ENCODE measurements at places on chromosomes 4 and X.

DNA sequence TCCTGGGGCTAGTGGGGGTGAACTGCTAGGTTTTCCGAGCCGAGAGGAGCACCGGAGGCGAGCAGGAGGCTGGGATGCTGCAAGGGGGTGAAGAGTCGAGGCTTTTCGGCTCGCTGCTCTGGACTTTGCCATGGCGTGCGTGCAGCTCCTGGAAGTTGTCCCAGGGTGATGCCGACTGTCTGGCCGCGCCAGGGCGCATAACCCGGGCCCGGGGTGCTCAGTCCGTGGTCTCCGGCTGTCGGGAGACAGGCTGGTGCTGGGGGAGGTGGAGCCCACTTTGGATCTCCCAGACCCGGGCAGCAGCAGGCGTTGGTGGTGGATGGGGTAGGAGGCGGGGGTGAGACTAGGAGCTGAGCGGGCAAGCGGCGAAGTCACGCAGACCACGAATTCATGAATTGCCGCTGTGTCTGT lies 793 bp downstream of the GRIA3 start:
- DNase-seq: no peak

GRCh38 chr4:8148785-8149435 lies 9.7 kb downstream of the ABLIM2 start:
- DNase-seq: no peak

GRCh38 chrX:154313147-154313546 lies 17.6 kb downstream of the TKTL1 start:
- DNase-seq: peak; percentile 28

GRCh38 chr4:10129196-10130177 lies 12.9 kb upstream of the WDR1 start:
- DNase-seq: no peak

GRCh38 chrX:47650164-47651042 lies at the start of gene ELK1:
TSS of gene ELK1 (minus strand) at chrX:47650563. CDS start at chrX:47641441, 9,122 bp downstream.
- peak; percentile 80 for DNase-seq

DNA sequence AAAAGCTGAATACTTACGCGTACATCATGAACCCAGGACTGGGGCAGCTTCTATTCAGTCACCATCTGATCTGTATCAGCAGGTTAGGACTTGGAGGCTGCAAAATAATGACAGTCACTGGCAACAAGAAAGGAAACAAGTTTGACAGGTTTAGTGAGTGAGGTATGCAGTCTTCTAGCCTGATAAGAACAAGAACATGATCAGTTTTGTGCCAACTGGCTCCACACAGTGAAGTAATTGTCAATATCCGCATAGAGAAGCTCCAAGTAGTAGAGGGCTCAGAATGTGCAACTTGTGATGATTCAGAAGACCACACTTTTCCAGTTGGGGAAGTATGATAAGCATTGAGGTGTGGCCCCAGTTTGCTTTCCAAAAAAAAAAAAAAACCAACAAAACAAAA lies at the start of gene TMPRSS11F:
TMPRSS11F (minus strand) TSS at position 77 of the 400 bp plus-strand sequence; CDS start at position 28, 49 bp downstream.
- DNase-seq: no peak

DNA sequence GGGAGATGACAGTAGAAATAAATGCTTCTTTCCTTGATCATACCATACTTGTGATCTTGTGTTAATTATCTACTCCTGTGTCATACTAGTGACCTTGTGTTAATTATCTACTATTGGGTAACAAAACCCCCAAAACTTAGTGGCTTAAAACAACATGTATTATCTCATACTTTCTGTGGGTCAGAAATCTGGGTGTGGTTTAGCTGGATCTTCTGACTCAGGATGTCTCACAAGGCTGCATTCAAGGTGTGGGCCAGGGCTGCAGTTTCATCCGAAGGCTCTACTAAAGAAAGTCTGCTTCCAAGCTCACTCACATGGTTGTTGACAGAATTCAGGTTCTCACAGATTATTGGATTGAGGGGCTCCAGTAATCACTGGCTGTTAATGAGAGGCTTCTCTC lies 70.3 kb upstream of the NDP start:
- DNase-seq: no peak

DNA sequence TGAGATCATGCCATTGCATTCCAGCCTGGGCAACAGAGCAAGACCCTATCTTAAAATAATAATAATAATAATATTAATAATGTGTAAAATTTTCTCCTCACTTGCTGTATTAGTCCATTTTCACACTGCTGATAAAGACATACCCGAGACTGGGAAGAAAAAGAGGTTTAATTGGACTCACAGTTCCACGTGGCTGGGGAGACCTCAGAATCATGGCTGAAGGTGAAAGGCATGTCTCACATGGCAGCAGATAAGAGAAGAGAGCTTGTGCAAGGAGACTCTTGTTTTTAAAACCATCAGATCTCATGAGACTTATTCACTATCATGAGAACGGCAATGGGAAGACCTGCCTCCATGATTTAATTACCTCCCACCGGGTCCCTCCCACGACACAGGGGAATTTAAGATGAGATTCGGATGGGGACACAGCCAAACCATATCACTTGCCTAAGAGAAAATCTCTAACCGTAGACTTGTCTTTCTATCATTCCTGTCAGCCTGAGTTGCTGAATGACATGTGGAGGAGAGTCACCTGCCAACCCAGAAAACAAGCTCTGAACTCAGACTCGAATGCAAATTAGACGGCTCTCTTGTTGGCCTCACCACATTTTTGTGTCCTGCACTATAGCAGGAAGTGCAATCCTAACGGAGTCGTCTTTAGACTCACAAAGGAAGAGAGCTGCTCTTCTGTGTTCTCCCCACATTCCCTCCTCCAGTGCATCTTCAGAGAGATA lies 51.9 kb upstream of the DCTD start:
- no peak for DNase-seq

DNA sequence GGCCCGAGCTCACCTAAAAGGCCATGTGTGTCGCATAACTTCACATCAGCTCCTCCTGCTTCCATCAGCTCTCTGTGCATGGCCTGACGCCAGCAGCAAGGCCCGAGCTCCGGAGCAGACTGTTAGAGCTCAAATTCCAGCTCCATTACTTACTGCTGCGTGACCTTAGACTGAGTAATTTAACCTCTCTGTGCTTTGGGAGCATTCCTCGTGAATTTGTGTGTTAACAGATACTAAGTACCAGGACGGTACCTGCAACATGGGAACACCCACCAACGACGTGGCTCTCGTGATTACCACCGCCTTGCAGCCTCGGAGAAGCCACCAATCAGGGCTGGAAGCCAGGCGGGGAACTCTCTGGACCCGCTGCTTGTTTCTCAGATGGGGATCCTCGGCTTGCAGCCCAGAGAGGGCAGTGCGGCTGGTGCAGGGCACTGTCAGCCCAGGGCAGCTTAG lies 12.9 kb downstream of the LETM1 start:
- no peak for DNase-seq

DNA sequence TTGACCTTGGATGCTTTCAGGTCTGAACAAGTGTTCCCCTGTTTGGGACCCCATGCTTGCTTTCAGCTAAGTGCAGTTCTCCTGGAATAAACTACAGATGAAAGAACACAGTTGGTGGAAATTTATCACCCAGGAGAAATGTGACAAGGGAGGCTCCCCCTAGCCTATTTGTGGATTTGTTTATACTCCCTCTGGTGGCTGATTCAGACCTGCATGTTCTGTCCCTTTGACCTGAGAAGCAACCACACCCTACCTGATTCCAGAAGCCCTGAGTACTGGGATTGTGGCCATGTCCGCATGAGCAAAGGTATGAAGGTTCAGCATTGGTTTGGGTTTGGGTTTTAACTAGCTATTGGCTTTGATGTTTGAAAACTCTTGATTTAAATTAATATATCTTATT lies 440.9 kb downstream of the MID1IP1 start:
- no peak for DNase-seq

GRCh38 chrX:134544135-134544512 lies 84.2 kb downstream of the HPRT1 start:
- DNase-seq: no peak

DNA sequence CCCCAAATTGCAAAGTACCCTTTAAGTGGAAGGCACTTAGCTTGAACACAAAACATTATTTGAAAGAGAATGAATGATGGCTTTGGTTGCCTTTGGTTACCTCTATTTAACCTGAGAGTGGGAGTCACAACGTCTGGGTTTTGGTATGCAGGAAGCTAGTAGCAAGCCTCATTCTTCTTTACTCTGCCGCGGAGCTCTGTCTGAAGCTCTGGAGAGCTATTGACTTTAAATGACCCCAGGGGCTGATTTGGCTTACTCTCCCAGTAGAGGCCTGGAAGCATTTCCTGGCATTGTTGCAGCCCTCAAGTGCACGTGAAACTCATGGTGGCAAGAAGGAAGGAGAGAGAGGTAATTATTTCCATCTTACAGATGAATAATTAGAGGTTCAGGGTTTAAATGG lies 81.8 kb upstream of the MAGEA4 start:
- DNase-seq: no peak

- DNase-seq: no peak
Measured at GRCh38 chr4:153464068-153464467, 2.1 kb upstream of the TMEM131L start.

GRCh38 chrX:17738737-17739535 lies 1.6 kb downstream of the SCML1 start:
- DNase-seq: no peak

DNA sequence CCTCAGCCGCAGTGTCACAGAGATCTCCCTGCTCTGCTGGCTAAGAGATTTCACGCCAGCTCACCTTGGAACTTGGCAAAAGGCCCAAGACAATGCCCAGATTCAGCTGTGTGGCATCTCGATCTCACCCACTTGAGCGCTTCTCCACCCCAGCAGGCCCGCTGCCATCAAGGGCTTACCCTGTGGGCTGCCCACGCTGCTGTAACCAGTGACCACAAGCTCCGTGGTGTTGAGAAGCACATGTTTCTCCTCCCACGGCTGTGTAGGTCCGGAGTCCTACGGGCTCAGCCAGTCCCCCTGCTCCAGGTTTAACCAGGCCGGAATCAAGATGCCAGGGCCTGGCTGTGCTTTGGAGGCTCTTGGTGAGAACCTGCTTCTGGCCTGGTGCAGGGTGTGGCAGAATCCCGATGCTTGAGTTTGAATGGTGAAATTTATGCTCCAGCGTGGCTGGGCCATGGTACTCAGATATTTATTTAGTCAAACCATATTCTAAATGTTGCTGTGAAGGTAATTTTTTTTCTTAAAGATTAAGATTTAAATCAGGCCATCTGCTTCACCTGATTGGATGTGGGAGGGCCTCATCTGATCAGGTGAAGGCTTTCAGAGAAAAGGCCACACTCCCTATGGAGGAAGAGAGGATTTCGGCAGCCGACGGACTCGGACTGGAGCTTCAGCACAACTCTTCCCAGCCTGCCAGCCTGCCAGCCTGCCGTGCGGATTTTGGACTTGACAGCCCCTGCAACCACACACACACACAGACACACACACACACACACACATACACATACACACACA lies 24.8 kb upstream of the ADRA2C start:
- no peak for DNase-seq

DNA sequence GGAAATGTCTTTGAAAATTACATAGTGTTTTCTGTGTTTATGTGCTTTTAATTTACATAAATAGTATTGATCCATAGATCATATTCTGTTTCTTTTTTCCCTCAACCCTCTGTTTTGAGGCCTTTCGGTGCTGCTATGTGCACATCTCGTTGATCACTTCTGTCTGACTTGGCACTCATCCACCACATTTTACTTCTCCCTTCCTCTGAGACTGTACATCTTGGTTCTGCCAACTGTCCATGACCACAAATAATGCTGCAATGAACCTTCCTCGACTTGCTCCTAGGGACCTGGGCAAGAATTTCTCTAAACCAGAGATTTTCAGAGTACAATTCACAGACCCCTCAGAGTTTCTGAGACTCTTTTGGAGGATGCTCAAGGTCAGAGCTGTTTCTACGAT lies 74.4 kb downstream of the RTL5 start:
- no peak for DNase-seq

- no peak for DNase-seq
Measured at GRCh38 chrX:40140706-40141499, 43.1 kb upstream of the BCOR start.

- DNase-seq: no peak
Measured at GRCh38 chr4:8136972-8137710, 21.5 kb downstream of the ABLIM2 start.

GRCh38 chr4:143353797-143354196 lies 17.1 kb downstream of the GAB1 start:
- DNase-seq: no peak

GRCh38 chr4:95580226-95580625 lies 31.5 kb upstream of the UNC5C start:
- DNase-seq: no peak

- DNase-seq: no peak
Measured at GRCh38 chr4:163688856-163689255, 194.4 kb downstream of the TMA16 start.

- no peak for DNase-seq
Measured at GRCh38 chrX:32572644-32573043, 638.7 kb downstream of the DMD start.

- DNase-seq: no peak
Measured at GRCh38 chr4:94447754-94448411, 3.9 kb upstream of the PDLIM5 start.

DNA sequence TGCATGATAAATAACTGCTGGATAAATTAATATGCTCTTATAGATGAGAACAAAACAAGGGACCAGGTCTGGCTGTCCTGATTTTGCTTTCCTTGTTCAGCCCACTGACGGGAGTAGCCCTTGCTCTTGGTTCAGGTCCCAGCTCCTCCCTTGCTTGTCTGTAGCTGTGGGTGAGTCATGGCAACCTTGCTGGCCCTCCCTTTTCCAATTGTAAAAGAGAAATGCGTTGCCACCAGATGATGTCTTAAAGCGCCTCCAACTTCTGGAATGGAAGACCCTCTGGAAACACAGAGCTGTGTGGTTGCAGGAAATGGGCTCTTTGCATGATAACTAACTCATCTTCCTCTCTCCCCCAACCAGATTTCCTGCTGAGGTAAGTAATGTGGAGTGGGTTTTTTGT lies 171.4 kb downstream of the AASDH start:
- DNase-seq: no peak

GRCh38 chr4:22237846-22238494 lies 277.9 kb downstream of the ADGRA3 start:
- no peak for DNase-seq

- no peak for DNase-seq
Measured at GRCh38 chrX:55794405-55794804, 76.9 kb downstream of the RRAGB start.

DNA sequence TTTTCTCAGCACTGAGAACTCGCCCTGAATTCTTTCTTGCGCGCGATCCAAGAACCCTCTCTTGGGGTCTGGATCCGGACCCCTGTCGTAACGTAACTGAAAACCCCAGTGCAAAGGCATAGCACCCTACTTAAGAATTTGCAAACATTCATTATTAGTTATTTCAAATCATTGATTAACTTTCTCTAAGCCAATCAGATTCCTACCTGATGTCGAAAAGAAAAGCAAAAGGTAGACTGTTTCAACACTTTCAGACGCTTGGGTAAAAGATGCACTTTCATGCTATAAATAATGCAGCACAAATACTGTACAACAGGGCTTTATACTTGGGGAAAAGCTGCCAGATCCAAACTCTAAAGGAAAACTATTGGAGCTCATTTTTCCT lies 817 bp upstream of the WDR19 start:
- DNase-seq: no peak

Data from stimulated activated CD8-positive, alpha-beta memory T cell treated with anti-CD3 and anti-CD28 coated beads, Interleukin-15, amount 100 ng/mL, for 48 hours (primary cell).